ENCODE measurements at places on chromosomes 13 and 19.
A peak's percentile ranks its signal among the peaks of the same experiment; 100 is the strongest.

DNA sequence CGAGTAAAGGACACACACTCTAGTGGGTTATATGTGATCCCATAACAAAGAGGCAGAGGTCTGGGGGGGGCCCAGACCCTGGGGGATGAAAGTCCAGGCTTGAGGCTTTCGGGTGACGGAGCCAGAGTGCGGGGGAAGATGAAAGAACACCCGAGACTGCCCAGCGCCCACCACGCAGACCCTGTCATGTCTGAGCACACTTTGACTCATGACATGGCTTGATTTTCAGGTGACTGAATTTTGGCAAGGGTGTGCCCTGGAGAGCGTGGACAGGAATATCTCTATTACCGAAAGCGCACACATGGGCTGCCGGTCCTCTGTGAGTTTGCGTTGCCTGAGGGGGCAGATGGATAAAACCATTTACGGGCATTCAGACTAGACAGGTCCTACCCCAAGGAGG lies 192.0 kb upstream of the SOX1 start:
- no peak for DNase-seq

DNA sequence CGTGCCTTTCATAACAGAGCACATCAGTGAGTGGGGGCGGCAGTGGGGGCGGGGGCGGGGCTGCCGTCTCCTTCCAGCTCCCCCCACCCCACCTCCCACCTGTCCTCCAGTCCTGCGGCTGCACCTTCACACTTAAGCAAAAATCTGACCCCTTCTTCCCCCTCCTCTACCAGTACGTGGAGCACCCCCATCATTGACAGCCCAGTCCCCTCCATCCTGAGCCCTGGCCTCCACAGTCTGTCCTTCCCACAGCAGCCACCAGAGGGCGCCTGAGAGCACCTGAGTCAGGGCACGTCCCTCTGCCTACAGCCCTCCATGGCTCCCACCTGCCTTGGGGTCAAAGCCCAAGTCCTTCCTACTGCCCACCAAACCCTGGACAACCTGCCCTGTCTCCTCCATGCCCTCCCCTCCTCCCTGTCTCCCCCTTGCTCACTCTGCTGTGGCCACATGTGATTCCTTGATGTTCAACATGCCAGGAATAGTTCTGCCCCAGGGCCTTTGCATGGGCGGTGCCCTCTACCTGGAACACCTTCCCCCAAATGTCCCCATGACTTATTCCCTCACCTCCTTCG lies 4.0 kb downstream of the EBI3 start:
- DNase-seq = peak; percentile 36

DNA sequence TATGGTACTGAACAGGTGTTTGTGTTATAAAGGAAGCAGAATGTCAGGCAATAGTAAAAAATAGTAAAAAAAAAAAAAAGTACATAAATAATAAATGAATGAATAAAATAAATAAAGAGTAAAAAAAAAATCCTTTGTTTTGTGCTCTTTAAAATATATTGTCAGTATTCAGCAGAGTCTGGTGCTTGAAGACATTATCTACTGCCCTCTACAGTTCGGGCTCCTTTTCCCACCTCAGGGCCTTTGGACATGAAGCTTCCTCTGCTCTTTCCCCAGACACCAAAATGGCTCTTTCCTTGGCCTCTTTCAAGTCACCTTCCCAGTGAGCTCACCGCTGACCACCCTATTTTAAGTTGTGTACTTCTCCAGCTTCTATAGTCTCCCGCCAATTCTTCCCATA lies 137.5 kb downstream of the TNFRSF19 start:
- no peak for DNase-seq

- DNase-seq = no peak
Measured at GRCh38 chr13:112684071-112684845, 5.6 kb upstream of the ATP11A start.

DNA sequence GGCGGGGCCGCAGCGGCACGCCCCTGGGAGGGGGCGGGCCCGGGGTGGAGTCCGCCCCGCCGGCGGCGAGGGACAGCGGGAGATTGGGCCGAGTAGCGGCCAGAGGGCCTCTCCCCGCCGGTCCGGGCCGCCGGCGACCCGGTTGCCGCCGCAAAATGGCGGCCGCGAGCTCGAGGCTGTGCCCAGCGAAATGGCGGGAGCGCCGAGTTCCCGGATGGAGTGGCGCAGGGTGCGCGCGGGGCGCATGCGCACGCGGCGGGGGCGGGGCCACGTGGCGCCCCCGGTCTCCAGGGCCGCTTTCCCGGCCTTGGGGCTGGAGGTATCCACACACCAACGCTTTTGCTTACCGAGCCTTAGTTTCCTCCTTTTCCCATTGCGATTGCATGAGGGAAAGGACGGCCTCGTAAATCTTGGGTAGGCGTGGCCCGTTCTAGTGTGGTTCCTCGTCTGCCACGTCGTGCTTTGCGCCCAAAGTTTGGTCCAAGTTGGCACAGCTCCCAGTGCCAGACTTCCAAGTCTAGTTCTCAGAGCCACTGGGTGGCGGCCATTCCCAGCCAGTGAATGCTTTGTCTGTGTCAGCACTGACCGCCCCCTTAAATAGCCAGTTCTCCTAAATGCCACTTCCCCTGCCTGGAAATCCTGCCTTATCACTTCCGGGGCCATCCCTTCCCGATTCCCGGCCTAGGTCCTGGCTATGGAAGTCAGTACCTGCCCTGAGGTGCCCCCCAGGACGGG lies 513 bp downstream of the CIRBP start:
- DNase-seq = peak; percentile 66

GRCh38 chr13:114264886-114265611 lies 16.4 kb upstream of the UPF3A start:
- DNase-seq = no peak

DNA sequence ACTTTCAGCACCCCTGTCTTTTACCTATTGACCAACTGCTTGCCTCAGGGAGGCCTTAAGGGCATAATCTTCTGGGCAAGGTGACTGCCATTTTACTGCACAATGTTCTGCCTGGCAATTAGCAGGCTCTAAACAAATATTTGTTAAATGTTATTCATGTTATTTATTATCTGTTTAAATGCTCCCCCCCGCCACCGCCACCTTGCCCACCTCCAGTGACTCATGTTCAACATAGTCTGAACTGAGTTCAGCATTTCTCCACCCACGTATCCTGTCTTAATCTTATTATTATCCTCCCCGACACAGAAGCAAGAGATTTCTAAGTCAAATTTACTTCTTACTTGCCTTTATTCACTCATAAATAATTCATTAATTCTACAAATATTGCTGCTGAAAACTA lies 144.8 kb downstream of the LIG4 start:
- DNase-seq = no peak

- no peak for DNase-seq
Measured at GRCh38 chr19:16203256-16204004, 5.7 kb downstream of the AP1M1 start.

Data from activated CD8-positive, alpha-beta memory T cell treated with anti-CD3 and anti-CD28 coated beads for 4 hours (primary cell).